ENCODE measurements at places on chromosomes 1 and 21. TPM values are rescaled to one million over a fixed set of nuclear protein-coding genes. Genes with fewer than 3 reads are reported as not detected.

The KRTAP10-11 gene
- polyA plus RNA-seq: not detected

The RPL22 gene
- 506 TPM for polyA plus RNA-seq

The SELENON gene
- polyA plus RNA-seq: 85.3 TPM

The ADAR gene
- 152 TPM for polyA plus RNA-seq

The CACHD1 gene
- 60.8 TPM for polyA plus RNA-seq

The FAM151A gene
- polyA plus RNA-seq: 28.7 TPM

The RIPPLY3 gene
- polyA plus RNA-seq: 2.4 TPM

The VASH2 gene
- 19.2 TPM for polyA plus RNA-seq

The GJA4 gene
- 18.4 TPM for polyA plus RNA-seq

The FAM72C gene
- polyA plus RNA-seq: 1.6 TPM

The PBX1 gene
- 140 TPM for polyA plus RNA-seq

The NBPF4 gene
- not detected for polyA plus RNA-seq

The GJA9 gene
- 0.19 TPM for polyA plus RNA-seq

The SLC66A1 gene
- 15.3 TPM for polyA plus RNA-seq

The TFF2 gene
- 0.13 TPM for polyA plus RNA-seq

The CFHR2 gene
- polyA plus RNA-seq: not detected
